ENCODE measurements at places on chromosomes 4 and X.

GRCh38 chr4:6229671-6230501 lies 29.5 kb upstream of the JAKMIP1 start:
- no peak for DNase-seq

DNA sequence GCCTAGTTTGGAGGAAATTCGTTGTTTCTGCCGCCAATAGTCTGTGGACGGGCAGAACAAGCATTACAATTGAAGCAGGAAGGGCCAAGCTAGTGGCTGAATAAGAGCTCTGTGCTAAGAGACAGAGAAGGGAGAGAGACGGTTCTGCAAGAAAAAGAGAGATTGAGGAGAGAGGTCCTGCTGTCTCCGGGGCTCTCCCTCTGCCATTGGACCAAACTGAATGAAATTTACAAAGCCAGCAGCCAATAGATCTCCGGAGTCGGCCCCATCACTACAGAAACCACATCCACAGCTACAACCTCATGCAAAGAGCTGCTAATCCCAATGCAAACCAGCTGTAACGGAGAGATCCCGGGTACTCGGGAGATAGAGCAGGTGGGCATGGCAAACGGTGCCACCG lies at the start of gene NLGN4X:
Gene NLGN4X, minus strand, starts transcription at position 148 of the 400 bp plus-strand sequence. CDS start 77,401 bp downstream, outside the sequence.
- DNase-seq: no peak

DNA sequence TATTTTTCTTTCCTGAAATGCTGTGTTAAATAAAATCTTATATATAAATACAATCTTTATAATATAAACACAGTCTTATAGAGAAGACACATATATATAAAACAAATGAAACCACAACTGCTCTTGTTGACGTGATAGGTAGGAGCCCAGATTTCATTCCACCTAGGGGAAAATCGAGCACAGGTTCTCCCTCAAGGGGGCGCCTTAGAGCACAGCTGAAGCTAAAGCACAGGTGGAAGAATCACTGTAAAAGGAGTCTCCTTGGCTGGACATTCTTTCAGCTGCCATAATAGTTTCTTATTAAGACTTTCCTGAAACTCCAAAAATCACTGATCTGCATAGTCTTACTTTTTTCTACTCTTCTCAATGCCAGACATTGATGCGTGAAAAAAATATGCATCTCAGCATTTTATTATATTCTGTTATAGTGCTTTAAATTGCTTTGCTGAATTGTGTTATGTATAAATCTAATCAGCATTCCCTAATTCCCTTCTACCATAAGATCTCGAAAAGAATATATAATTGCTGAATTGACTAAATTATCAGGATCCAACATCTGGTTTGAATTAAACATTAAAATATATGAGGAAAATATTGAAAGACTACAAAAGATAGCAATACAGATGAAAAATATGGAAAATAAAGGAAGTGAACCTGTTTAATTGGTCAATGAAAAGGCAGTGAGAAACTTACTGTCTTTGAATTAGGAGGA lies 25.5 kb upstream of the RXFP1 start:
- DNase-seq: peak; percentile 50

DNA sequence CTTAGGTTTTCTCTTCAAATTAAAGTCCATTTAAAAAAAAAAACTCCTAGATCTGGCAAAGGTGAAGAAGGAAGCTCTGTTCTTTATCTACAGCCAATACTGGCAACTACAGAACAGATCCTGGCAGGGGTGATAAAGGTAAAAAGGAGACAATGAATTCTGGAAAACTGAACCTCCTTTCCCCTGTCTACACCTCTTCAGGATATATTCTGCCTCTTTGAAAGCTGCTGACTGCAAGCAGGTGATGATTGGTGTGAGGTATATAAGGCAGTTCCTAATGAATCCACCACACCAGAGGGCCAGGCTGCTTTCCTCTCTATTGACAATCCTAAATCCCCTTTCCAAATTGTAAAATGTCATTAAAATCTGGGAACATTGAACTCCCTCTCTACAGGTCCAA lies 370.1 kb downstream of the PPP3CA start:
- no peak for DNase-seq

- DNase-seq: no peak
Measured at GRCh38 chrX:138519296-138519695, 192.2 kb downstream of the FGF13 start.

- no peak for DNase-seq
Measured at GRCh38 chr4:10635091-10635490, 49.5 kb downstream of the CLNK start.

GRCh38 chr4:143089291-143089690 lies 95.4 kb upstream of the USP38 start:
- DNase-seq: no peak

DNA sequence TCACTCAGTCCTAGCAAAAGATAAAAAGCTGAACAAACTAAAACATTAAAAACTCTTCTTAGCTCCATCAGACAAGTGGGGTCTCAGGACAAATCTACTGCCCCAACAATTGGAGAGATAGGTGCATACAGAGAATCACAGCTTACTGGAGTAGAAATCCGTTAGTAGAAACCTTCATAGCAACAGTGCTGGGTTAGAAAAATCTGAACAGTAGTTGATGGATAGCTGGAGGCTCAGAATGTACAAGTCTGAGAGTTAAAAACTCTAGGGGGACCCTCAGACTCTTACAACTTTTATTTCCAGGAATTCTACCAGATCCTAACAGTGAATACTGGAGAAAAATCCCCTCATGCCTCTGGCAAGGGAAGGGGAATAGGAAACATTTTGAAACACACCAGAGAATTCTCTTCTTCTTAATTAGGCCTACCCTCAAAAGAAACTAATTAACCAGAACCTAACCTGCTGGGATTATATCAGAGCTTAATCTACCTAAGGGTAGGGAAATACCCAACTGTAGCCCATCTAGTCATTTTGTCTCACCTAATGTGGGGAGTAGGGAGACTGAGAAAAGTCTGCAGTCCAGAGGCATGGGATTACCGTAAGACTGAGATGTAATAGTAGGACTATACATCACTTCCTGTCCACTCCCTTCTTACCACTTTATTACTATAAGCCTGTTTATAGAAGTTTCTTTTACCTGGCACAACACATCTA lies 165.0 kb upstream of the CTSO start:
- no peak for DNase-seq

DNA sequence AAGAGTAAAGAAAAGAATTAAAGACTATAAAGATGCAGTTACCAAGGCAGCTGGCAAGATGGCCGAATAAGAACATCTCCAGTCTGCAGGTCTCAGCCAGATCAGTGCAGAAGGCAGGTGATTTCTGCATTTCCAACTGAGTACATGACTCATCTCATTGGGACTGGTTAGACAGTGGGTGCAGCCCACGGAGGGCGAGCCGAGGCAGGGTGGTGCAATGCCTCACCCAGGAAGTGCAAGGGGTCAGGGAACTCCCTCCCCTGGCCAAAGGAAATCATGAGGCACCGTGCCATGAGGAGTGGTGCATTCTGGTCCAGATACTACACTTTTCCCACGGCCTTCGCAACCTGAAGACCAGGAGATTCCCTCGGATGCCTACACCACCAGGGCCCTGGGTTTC lies 20.5 kb downstream of the SPIN4 start:
- no peak for DNase-seq

DNA sequence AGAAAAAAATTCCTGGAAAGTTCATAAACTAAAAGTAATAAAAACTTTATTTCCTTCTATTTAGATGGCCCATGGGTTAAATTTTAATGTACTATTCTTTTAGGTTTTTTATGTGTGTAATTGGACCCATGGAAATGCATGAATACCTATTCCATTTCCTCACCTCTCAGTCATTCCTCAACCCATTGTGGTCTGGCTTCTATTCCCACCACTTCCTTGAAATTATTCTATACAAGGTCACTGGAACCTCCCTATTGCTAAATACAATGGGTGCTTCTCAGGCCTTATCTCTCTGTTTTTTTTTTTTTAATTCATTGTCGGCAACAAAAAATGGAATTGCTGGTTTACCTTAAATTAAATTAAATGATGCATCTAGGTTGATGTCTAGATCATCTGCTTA lies 17.2 kb downstream of the SLC39A8 start:
- DNase-seq: no peak

- DNase-seq: no peak
Measured at GRCh38 chrX:31608638-31609037, 536.8 kb upstream of the FTHL17 start.

- DNase-seq: no peak
Measured at GRCh38 chrX:100085846-100086245, 324.2 kb downstream of the PCDH19 start.

DNA sequence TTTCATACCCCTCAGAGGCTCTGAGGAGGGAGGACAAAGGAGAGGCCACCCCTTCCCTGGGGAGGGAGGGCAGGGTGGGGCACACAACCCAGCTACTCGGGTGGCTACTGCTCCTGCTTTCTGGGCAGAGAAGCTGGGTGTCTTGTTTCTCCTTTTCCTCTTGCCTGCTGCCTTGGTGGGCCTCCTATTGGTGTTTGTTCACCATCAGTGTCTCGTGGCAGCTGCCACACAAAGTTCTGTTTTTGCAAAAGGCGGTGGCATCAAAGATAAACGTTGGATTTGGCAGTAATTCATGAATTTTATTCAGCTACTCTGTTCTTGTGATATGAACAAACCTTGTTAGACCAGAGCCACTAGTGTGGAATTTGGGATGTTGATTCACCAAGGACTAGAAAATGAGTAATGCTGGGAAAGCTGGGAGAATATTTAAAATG lies 153.0 kb upstream of the SCML1 start:
- DNase-seq: no peak

DNA sequence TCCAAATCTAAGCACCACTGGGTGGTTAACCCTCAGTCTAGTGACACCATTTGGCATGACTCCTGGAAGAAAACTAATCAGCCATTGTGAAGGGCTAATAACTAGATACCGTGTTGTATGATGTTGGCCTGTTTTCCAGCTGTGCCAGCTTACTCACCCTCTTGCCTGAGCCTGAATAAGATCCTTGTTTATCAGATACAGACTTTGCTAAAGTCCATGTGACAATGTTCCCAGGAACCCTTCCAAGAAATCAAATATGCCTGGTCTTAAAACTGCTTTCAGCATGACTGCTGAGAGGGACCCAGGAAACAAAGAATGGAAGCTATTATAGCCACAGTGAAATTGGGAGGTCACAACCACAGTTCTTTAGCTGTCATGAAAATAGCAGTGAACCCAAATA lies 640.8 kb upstream of the INTU start:
- DNase-seq: no peak

DNA sequence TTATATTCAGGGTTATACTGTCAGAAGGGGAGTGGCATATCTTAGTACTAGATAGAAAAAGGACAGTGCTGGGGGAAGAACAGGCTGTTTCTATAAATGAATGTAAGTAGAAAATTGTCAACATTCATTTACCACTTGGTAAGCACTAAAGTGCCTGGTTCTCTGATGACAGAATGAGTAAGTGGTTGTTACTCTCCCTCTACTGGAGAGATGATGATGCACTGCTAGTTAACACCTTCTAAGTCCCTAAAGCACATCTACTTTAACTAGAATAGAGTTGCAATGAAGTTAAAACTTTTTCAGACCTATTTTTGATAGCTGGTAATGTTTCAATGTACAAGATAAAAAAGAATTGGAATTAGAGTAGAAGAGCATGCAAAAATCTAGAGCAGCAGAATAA lies 214.5 kb downstream of the KLHL4 start:
- no peak for DNase-seq

DNA sequence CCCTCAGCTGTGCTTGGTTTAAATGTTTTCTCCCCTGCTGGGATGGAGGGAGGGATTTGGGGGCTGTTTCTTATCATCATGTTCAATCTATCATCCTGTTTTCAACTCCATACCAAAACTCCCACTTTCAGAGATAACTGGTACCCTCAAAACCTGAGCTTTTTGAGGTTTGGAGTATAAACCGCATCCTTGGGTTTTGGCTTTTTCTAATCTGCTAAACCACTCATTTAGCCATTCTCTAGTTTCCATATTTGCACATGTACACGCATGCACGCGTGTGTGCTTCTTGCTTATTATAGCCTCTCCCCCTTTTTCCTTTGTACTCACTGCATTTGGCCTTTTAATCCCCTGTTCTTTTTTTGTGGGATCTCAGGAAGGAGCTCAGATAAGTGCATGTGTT lies 116.7 kb upstream of the TEX13D start:
- DNase-seq: no peak

DNA sequence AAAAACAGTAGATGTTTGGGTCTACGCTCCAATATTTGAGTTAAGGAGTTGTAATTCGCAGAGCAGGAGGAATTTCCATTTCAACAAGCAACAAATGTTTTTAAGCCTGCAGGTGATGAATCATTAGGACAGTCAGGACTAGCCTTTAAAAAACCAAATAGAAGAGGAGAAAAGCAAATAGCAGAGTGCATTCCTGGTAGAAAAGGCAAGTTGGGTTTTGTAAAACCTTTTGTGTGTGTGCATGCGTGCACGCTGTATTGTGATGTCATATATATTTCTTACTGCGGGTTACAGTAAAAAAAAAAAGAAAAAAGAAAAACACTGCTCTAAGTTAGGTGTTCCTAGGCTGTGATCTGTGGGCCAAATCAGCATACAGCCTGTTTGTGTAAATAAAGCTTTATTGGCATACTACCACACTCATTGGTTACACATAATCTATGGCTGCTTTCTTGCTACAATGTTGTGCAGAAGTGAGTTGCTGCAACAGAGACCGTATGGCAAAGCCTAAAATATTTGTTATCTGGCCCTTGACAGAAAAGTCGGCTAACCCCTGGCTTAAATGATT lies 135.6 kb downstream of the MID1 start:
- no peak for DNase-seq

GRCh38 chr4:165177725-165178666 lies 29.4 kb upstream of the KLHL2 start:
- DNase-seq: no peak

GRCh38 chr4:148118633-148119032 lies 323.6 kb downstream of the NR3C2 start:
- no peak for DNase-seq

DNA sequence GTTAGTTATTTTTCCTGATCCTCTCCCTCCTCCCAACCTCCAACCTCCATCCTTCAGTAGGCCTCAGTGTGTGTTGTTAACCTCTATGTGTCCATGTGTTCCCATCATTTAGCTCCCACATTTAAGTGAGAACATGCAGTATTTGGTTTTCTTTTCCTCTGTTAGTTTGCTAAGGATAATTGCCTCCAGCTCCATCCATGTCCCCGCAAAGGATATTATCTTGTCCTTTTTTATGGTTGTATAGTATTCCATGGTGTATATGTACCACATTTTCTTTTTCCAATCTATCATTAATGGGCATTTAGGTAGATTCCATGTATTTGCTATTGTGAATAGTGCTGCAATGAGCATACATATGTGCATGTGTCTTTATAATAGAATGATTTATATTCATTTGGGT lies 54.5 kb downstream of the TEX13C start:
- DNase-seq: no peak

- DNase-seq: no peak
Measured at GRCh38 chrX:135421932-135422809, at the start of gene SMIM10L2A. Gene SMIM10L2A, plus strand, starts transcription at chrX:135421944. Its CDS starts 188 bp downstream, at chrX:135422132.

DNA sequence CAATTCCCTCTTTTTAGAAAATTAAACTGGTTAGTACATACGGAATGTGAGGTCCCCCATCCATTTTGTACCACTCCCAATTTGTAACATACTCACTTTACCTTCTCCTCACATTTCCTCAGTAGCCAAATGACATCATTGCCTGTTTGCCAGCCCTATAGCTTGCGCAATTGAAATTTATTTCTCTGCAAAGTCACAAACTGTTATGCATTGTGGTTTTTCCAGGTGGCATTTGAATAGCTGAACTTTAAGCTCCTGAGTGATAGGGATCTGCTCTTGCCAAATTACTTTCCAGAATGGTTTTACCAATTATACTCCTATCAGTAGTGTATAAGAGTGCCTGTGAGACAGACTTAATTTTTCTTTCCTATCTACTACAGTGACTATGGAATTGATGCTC lies 7.7 kb downstream of the COL4A5 start:
- DNase-seq: no peak
